Stimulated activated CD4-positive, alpha-beta T cell treated with anti-CD3 and anti-CD28 coated beads, Interleukin-2, amount 100 ng/mL, for 48 hours (primary cell): ENCODE measurements at places on chromosomes 11 and 22.

DNA sequence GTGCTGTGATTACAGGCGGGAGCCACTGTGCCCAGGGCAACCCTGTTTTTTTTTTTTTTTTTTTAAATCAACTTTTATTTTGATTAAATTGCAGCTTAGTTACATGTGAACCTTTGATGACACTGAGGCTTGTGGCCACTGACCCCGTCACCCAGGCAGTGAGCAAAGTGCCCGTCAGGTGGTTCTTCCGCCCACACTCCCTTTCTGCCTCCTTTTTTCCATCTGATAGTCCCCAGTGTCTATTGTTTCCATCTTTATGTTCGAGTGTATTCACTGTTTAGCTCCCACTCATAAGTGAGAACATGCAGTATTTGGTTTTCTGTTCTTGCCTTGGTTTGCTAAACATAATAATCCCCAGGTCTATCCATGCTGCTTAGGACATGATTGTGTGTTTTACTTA lies 110.9 kb upstream of the GRK3 start:
- DNase-seq: peak; percentile 30

DNA sequence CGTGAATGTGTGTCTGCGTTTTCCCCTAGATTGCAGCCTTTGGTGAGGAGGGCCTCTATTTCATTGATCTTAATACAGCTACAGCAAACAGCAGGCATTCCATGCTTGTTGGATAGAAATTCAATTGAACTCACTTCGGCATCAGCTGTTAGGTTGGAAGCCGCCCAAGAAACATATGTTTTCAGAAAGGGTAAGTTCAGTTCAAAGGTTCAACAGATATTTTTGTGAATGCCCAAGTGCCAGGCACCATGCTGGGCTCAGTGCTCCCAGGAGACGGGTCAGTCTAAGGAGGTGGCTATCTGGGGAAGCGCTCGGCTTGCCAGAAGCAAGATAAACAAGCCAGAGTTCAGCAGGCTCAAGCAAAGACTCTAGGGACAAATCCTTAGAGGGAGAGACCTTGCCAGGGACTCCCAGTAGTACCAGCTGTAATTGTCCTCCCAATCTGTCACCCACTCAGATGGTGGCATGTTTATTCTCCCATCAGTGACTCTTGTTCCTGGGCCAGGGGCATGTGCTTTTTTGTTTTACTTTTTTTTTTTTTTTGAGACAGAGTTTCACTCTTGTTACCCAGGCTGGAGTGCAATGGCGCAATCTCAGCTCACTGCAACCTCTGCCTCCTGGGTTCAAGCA lies 64.5 kb upstream of the LARGE1 start:
- DNase-seq: no peak

DNA sequence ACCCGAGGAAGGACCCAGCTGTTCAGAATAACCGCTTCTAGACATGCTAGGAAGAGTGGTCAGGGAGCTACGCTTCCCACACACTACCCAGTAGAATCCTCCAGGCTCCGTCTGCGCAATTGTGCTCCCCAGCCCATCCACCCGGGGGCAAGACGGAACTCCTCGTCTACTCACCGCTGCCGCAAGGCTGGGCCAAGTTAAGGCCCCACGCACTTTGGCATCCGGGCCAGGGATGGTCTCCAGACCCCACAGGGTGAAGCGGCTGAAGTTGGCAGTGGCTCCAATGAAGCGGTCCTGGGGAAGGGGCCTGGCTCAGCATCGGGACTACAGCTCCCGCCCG lies 757 bp downstream of the RNASEH2C start:
- DNase-seq: no peak

DNA sequence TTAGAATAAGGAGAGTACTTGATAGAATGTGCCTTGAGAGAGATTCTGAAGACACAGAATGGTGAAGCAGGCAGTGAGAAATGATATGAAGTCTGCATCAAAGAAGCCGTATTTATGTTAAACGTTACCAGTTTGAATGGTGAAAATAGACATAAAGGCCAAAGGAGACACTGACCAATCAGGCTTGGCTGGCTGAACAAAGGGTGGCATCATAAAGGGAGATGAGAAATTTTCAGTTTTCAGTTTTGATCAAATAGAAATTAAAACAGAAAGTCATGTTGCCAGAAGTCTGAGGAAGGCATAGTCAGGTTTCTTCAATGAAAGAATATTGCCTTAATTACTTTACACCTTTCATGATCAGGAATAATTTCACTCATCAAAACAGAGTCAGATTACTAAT lies 6.6 kb downstream of the OR51F1 start:
- DNase-seq: no peak

GRCh38 chr11:118194835-118195627 lies 18.6 kb upstream of the SCN2B start:
- no peak for DNase-seq
